NCI-H748 treated with DMSO at 0.1 percent for 48 hours (cell line): ENCODE measurements at places on chromosomes 3 and 15.

- DNase-seq = no peak
Measured at GRCh38 chr15:58558777-58559176, 127.0 kb downstream of the LIPC start.

DNA sequence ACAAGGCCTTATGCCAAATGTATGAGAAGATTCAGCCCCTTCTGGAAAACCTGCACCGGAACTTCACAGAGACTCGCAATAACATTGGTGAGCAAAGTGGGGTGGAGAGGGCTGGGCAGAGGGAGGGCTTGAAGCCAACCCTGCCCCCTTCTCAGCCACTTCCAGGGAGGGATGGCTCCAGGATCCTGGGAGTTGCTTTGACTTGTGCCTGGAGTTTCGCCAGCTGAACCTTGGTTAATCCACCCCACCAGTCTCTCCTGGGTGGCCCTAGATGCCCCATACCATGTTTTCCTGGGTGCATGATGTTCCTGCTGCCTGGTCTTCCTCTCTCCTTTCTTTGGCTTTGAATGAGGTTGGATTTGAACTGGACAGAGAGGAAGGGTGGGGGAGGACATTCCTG lies 10.8 kb downstream of the TBC1D21 start:
- DNase-seq = no peak

- no peak for DNase-seq
Measured at GRCh38 chr3:128523591-128523990, 30.6 kb upstream of the GATA2 start.

GRCh38 chr3:178419071-178419470 lies 117.2 kb upstream of the KCNMB2 start:
- DNase-seq = peak; percentile 24

DNA sequence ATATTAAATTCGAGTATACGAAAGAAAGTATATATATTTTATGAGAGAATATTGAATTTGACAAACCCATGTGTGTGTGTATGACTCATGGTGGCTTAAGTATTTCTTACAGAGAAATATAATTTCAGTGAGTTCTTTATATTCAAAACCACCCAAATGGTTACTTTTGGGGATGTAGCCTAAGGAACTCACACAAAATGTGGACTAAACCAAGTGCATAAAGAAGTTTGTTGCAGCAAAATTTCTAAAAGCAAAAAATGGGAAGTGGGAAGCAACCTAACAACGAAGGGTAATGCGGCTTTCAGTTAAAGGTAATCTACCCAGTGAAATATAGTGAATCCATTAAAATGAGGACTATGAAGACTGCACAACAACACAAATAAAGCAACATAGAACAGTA lies 277.1 kb downstream of the EDEM1 start:
- DNase-seq = no peak

DNA sequence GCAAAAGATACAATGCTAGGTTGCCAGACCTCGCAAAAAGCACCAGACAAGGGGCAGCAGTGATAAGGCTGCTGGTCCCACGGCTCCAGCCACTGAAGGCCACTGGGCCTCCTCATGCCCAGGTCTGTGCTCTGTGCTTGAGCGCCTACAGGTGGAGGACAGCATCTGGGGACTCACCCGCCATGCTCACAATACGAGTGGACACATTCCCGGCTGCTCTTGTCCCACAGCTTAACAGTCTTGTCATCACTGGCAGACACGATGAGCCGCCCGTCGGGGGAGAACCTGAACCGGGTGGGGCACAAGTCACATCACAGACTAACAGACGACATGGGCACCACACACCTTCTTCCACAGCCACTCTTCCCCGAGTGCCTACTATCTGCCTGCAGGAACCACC lies 7.4 kb downstream of the POC1A start:
- no peak for DNase-seq

DNA sequence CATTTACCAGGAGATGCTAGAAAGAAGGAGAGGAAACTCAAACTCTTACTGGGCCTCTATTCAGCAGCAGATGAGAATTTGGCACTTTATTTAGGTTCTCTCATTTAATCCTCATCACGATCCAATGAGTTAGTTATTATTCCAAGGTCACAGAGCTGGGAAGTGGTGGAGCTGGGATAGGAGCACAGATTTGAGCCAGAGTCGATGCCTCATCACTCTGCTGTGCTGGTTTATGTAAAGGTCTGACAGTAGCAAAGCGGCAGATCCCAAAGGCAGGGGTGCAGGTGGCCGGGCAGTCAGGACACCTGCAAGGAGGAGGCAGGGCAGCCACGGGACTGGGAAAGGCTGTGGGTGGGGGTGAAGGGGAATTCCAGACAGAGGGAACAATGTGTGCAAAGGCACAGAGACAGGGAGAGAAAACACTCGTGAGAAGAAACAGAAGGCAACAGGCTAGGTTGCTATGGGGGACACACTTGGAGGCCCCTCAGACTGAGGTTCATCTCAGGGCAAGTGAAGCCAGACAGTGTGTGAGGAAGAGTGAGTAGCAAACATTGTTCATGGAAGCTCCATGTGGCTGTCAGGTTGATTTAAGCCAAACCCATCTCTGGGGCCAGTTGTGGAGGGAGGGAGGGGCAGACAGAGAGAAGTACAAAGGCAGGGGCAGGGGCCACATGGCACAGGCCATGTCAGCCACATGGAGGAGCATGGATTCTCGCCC lies 26.8 kb downstream of the RAB6B start:
- DNase-seq = no peak

DNA sequence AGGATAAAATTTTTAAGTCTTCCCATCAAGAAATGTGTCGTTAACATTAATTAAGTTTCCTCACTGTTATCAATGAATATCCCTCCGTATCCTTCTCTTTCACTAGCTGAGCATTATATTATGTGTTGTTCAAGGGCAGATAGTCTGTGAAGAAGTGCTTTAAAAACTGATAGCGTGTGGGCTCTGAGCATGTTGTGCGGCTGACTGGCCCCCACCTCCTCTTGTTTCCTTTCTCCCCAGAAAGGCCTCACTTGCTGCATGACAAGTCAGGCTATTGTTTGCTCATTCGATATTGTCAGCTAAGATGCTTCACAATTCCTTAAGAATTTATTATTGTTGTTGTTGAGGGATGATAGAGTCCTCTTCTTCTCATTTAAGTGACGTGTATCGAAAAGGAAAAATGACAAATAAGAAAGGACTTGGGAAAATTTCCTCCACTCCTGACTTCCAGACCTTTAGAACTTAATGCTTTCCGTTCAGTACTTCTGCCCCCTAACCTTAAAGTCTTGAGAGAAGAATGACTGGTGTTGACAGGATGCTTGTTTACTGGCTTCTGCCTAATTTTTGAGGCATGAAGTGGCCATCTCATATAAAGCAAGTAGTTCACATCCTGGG lies 298.3 kb downstream of the LPP start:
- DNase-seq = no peak

DNA sequence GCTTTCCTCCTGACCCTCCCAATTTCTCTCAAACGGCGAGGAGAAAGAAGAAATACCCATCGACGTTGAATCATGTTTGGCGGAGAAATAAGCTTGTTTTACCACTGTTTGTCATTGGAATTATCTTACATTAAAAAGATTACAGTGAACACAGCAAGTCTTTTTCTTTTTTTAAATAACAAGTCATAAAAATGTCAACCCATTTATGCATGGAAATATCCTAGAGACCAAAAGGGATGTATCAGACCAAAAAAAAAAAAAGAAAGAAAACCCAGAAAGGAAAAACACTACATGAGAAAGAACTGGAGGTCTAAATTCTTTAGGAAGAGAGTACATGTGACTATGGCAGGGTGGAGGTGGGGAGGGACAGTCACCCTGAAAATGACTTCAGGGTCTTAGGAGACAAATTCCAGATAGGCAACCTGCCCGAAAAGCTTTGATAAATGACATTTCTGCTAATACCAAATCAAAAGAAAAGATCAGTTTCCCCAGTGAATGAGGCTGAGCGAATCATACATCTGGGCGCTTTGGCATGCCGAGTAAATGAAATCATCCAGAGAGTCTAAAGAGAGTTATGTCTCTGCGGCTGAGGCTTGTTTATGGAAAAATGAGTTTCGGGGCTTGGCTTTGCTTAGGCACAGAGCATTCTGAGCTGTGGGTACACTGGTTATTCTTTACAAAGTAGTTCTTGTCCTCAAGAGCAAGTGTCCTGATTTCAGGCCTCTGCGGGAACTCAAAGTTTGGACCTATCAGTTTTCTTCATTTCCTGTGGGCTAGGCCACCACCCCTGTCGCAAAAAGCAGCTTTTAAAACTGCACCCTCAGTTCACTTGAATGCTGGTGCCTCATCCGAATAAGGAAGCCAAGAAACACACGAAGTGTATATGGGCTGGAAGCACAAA lies 110.1 kb upstream of the TGFBR2 start:
- DNase-seq = no peak

- no peak for DNase-seq
Measured at GRCh38 chr15:85329561-85330422, 50.6 kb upstream of the AKAP13 start.

GRCh38 chr3:16477056-16477455 lies 36.4 kb downstream of the RFTN1 start:
- no peak for DNase-seq

- no peak for DNase-seq
Measured at GRCh38 chr3:20375302-20375701, 189.3 kb upstream of the SGO1 start.

GRCh38 chr3:160412477-160412876 lies 13.0 kb downstream of the SMC4 start:
- no peak for DNase-seq

- no peak for DNase-seq
Measured at GRCh38 chr3:39671600-39671999, 137.8 kb upstream of the MYRIP start.

GRCh38 chr3:111968319-111969054 lies 10.3 kb upstream of the ABHD10 start:
- no peak for DNase-seq
